ENCODE measurements at places on chromosomes 16 and 17.

GRCh38 chr17:8922928-8923327 lies 42.6 kb downstream of the PIK3R5 start:
- DNase-seq: no peak

DNA sequence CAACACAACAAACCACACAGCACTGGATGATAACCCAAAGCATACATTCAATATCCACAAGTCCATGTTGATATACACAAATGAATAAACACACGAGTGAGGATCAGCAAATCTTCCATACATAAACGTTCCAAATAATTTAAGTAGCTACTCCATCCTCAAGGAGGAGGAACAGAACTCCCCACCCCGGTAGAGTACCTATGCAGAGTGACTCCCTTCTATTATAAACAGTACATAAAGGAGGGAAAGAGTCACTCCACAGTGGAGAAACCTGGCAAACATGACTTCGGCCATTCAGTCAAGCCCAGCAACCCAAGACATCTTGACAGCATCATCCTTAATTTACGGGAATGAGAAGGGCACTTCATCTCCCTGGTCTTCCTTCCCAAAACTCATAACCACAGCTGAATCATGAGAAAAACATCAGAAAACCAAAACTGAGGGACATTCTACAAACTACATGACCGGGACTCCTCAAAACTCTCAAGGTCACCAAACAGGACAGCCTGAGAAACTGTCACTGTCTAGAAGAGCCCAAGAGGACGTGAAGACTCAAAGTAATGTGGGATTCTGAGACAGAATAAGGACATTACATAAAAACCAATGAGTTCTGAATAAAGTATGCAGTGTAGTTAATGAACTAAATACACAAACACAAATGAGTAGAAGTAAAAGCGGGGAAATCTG lies 5.6 kb downstream of the USP22 start:
- DNase-seq: no peak

DNA sequence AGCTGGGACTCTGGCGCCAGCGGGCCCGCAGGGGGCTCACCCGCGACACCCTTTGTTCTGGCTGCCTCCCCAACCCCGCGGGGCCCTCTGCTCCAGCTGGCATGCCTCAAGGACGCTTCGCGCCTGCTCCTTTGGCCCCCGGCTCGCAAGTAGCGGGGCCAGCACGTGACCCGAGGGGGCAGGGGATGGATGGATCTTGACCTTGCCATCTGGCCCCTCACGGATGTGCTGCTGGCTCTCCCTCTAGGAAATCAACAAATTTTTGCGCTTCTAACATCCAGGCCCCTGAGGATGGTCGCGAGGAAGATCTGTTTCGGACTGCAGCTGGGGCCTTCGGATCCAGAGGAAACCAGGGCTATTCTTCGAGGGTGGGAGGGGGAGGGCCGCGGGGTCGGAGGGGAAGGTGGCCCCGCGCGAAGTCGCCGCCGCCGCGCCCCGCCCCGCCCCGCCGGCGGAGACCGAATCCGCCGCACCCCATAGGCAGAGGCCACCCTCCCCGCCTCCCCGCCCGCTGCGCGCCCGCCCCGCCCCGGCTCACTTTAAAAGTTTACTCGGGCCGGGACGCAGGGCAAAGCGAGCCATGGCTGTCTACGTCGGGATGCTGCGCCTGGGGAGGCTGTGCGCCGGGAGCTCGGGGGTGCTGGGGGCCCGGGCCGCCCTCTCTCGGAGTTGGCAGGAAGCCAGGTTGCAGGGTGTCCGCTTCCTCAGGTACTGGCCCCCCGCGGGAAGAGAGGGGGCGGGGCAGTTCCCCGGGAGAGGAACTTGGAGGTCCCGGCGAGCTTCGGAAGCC lies at the start of gene ACSF2:
Gene ACSF2 (plus strand): TSS at position 537 of the 790 bp plus-strand sequence. CDS start 44 bp downstream, at position 581.
- peak; percentile 77 for DNase-seq

GRCh38 chr17:75078284-75079022 lies 9.3 kb upstream of the SLC16A5 start:
- no peak for DNase-seq

GRCh38 chr17:48541036-48541576 lies 3.8 kb downstream of the HOXB2 start:
- no peak for DNase-seq

DNA sequence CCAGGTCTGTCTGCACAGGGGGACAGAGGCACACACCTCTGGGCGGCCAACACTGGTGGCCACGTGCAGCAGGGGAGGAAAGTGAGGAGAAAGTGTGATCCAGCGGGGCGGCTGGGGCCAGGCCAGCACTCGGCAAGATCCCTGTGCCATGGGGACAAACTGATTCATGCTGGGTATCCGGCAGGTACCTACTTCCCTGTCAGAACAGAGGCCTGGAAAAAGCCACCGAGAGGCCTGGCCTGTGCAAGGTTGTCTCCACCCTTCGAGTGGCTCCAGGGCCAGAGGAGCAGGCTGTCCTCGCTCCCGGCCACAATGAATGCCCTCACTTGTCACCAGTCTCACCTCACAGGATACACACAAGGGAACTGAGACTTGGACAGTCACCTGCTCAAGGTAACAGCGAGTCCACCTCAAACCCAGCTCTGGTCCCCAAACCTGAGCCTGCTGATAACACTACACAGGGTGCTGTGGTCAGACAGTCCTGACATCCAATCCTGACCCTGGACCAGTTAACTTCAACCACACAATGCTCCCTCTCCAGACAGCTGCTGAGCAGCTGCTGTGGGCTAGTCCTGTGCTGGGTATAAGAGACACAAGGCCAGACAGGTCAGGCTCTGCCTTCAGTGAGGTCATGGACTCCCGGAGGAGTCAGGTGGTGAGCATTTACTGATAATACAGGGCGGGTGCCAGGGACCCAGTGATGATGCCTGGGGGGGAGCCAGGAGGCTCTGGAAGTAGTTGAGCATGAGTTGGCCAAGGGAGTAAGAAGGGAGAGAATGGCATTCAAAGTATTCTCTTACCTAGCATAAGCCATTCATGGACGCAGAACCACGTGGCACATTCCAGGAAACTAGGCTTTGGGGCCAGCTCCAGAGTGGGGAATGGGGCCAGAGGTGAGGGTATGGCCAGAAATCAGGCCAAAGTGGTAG lies 53.0 kb downstream of the VAC14 start:
- no peak for DNase-seq

DNA sequence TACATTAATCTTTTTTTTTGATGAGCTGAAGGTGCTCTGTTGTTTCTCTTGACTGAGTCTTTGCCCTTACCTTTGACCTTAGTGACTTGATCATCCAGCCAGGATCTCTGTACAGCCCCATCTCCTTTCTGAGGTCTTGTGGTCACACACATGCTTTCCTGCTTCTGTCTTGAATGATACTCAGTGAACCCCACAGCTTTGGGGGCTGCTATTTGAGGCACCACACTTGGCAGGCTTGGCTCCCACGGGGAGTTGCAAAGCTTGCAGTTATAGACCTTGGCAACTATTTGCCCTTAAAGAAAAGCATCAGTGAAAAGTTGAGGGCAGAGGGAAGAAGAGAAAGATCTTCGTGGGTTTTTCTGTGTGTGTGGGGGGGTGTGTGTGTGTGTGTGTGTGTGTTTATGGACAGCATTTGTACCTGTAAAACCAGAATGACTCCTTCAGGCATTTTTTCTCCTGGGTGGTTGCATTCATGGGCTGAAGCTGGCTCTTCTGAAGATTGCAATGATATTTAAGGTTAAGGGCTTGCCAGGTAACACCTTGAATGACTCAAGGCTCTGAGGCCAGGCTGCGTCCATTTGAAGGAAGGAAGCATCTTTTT lies 101.6 kb downstream of the MSI2 start:
- no peak for DNase-seq

DNA sequence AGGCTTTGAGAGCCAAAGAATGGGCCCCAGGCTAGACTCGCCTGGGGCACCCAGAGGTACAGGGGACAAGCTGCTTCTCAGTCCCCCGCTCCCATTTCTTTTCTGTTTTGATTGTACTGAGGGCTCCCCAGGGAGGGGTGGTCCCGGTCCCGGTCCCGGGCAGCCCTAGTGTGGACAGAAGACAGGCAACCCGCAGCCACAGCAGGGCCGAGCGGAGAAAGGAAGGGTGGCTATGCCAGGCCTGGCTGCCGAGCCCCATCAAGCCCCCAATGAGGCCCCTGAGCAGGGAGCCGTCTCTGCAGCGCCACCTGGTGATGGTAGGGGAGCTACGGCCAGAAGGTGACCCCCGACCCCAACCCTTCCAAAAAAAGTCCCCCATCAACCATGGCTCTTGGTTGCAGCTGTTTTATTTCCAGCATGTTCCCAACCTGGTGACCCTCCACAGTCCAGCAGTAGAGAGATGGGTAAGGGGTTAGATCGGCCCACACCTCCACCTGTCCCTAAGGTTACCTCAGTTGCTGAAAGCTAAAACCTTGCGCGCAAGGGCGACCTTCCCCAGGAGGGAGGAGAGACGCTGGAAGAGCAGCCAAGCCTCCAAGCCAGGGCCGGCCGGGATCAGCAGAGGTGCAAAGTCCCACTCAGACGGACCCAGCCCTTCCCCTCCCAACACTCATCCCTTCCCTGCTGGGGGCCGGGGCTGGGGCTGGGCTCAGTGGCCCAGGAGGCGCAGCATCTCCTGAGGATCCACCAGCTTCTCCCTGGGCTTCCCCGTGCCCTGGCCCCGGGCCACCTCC lies 2.6 kb upstream of the GRIN2C start:
- peak; percentile 34 for DNase-seq

GRCh38 chr17:40497695-40498094 lies 3.7 kb downstream of the TNS4 start:
- no peak for DNase-seq

- peak; percentile 48 for DNase-seq
Observed at GRCh38 chr16:80954985-80955384, 51.7 kb downstream of the CMC2 start.

DNA sequence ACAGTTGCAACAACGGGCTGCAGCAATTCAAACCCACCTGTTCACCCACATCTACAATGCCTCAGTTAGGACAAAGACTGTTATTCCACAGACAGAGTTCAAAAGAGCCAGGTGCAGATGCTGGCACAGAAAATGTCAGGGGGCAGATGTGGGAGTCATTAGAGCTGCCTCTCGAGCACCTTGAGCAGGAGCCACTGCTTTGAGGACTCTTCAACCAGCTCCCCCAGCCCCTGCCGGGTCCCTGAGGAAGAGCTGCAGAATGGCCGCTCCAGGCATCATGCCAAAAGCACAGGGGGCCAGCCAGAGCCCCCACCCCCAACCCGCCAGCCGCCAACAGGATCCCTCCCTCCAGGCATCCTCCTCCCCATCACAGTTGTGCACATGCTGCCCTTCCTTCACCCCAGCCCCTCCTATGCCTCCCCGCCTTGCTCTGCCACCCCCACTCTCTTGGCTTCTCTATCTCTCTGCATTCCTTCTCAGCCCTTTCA lies 20.8 kb downstream of the C17orf67 start:
- DNase-seq: no peak

GRCh38 chr17:32118835-32119234 lies 23.5 kb upstream of the RHOT1 start:
- DNase-seq: no peak

DNA sequence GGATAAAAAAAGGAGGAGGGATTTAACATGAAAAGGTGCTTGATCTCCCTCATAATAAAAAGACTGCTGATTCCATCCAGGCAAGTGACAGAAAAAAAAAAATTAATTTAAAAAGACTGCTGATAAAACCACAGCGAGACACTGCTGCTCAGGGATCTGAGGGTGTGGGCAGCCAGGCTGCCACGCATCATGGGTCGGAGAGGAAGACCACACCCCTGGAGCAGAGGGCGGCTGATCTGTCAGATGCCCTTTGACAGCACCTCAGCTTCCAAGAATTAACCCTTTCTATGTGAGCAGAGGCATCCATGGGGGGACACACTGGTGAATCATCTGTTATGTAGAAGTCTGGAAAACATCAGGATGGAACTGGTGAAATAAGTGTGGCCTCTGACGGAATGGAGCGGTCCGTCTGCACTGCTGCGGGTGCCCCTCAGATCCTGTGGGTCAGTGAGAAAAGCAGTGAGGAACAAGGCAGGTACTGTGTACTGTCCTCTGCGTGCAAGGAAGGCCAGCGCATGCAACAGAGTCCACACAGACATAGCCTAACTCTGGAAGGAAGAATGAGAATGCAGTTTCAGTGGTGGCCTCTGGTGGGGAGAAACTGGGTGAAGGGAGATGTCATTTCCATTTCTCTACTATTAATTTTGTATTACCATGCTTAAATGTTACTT lies 19.8 kb downstream of the MAPT start:
- DNase-seq: no peak

GRCh38 chr17:7711051-7711755 lies 6.2 kb downstream of the EFNB3 start:
- no peak for DNase-seq

GRCh38 chr17:33085256-33085655 lies 93.6 kb downstream of the SPACA3 start:
- no peak for DNase-seq

- DNase-seq: no peak
Observed at GRCh38 chr16:75019586-75019985, 20.8 kb downstream of the ZNRF1 start.

DNA sequence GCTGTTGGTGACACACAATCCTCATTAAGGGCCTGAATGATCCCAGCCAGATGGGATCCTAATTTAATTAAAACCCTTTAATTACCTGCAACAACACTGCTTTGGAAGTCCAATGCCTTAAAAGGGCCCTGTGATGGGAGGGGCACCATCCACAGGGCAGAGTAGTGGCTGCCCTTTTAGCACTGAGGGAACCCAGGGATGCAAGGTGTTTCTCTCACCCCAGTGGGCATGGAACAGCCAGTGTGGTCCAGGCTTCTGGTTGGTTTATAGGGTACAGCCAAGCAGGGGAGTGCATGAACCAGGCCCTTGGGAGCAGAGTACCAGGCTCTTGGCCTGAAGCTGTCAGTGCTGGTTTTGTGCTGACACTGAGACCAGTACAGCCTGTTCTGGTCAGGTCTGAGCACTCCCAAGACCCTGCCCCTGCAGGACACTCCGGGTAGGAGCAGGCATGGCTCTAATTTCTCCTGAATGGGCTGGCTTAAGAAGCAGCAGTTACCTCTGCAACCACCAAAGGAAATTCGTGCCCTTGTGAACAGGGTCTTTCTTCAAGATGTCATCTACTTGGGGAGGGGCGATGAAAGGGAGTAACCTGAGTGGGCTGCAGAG lies 9.9 kb downstream of the NXPH3 start:
- no peak for DNase-seq

GRCh38 chr17:48127371-48128051 lies 19.9 kb downstream of the SNX11 start:
- DNase-seq: peak; percentile 64

Data from NCI-H510A (cell line).